ENCODE measurements at places on chromosomes 3 and 15. TPM values are rescaled to one million over a fixed set of nuclear protein-coding genes. Genes with fewer than 3 reads are reported as not detected.
A peak's percentile ranks its signal among the peaks of the same experiment; 100 is the strongest.

DNA sequence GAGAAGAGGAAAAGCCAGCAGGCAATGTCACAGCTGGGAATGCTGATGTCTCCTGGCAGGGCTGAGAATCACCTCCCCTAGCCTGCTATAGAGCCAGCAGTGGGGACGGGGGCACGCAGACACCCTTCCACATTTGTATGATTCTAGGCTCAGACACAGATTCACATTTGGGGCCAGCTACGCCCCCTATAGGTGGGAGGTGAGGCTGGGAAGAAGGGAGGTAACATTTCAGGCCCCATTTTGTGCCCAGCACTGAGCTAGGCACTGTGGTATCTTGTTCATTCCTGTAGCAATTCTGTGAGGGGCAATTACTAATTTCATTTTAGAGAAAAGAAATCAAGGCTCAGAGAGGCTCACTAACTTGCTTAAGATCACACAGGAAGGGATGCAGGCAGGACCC, 15.9 kb upstream of the ACAD9 start:
- DNase-seq, result no peak

AADAC gene
- polyA plus RNA-seq, result not detected

GRCh38 chr3:176954517-176954916, 242.8 kb downstream of the TBL1XR1 start:
- no peak for DNase-seq

DNA sequence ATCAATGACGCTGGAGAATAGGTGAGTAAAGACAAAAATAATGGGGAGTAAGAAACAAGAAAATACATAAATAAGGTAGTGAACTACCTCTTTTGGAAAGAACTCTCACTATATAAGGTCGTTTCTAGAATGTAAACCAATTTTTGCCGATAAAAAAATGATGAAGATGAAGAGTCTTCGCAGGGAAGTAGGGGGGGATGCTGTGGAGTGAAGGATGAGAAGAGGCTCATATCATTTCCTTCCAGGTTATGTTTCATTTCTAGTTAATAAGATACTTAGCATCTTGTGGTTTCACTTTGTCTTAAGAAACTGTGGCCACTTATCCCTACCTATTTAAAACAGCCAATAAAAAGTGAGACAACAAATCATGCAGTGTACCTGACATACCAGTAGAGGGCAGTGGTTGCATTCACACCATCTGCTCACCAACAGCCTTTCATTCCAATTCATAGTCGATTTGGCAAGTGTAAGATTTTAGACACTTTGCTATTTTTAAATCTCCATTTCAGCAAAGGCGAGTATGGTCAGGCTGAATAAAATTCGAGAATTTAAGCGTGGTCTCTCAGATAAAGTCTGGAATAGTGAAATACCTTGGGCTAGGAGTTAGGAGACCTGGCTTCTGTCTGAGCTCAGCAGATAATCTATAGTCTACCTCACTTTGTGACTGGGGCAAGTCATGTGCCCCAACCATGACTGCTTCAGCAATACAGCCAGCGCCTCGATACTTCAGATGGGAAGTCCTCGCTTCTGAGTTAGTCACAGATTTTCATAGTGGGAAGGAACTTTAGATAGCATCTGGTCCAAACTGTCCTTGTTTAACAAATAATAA, 28.9 kb upstream of the ICE2 start:
- DNase-seq, result peak; percentile 48

CLSTN2 gene
- polyA plus RNA-seq, result 24.6 TPM

FETUB gene
- not detected for polyA plus RNA-seq

GOLGA8S gene
- 1.6 TPM for polyA plus RNA-seq

MUC20 gene
- polyA plus RNA-seq, result 28.3 TPM

DNA sequence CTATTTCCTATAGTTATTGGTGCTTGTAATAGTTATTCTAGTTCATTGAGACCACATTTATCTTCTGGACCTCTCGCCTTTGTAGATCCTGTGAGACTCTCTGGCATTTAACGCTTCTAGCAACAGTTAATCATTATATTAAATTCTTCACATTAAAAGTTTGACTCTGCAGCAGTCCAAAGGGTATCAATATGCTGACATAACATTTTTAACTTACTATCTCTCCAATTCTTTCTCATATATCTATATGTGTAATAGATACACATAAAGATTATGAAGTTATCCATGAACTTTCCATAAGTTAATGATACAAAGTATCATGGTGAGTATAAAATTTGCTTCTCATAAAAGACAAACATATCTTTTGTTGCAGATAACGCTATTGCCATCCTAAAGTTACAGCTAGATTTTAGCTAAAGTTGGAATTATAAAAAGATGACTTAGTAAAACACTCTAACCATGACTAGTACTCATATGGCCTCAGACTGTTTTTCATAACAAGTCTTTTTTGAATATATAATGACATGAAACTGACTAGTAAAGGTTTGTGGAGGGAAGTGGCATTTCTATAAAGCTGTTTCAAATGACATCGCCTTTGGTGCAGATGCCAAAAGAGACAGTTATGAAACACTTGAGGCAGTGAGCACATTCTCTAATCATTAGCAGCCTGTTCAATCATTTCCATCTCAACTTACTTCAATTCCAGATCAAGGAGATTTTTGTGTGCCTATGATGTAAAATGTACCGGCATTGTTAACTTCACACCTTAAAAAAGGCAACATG, 379.3 kb upstream of the CBLB start:
- no peak for DNase-seq

GRCh38 chr3:141389703-141390102, 21.4 kb downstream of the ZBTB38 start:
- no peak for DNase-seq

- no peak for DNase-seq
Observed at GRCh38 chr15:38079236-38079635, 144.8 kb downstream of the TMCO5A start.

- no peak for DNase-seq
Observed at GRCh38 chr3:15726043-15726442, 71.7 kb downstream of the ANKRD28 start.

GRCh38 chr15:44328135-44328534, 39.6 kb downstream of the GOLM2 start:
- DNase-seq, result no peak

TEX55 gene
- not detected for polyA plus RNA-seq

GPR15 gene
- polyA plus RNA-seq, result not detected

DNA sequence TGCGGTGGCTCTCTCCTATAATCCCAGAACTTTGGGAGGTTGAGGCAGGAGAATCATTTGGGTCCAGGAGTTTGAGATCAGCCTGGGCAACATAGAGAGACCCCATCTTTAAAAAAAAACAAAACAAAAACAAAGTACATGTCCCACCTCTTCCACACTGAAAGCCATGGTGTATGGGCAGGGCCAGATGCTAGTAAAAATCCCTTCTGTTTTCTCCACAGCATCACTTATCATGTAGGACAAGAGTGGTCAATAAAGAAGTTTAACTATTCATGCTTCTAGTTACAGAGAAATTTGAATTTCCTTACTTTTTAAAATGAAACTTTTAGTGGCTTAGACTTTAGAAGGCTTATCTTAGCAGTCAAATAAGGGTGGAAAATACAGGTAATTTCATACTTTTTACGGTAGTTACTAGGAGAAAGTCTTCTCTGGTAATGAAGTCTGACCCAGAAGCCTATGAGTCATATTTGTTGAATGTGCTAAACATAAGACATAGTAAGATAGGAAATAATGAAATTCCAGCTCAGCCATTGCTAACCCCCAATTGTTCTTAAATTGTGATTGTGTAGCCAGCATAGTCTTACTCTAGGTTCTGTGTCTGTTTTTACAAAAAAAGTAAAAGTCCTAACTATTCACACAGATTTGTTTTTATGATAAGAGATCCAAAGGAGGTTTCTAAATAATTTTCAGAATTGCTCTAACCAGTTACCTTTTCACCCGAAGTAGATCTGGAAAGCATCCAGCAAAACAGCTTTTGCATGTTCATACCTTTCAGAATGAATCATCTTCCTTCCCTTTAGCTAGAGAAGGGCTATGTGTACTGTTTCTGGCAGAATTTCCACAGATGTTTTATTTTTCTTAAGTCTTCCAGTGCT, 16.4 kb upstream of the ZNF609 start:
- DNase-seq, result no peak

DNA sequence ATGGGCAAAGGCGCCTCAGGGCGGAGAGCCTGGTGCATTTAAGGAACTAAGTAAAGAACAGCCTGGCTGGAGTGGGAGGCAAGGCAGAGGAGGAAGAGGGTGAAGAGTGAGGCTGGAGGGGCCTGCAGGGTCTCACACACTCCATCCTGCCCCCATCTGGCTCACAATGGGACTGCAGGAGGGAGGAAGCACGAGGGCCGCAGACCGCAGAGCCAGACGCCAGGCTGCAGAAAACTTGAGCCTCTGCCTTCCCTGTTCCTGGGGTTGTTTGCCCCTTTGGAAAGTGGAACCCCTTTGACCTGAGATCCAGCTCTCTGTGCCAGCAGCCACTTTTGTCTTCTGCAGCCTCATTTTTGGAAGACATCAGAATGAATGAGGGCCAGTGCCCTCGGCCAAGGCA, 138.0 kb downstream of the SRGAP3 start:
- no peak for DNase-seq

GRCh38 chr15:51765751-51766150, 14.4 kb downstream of the TMOD2 start:
- DNase-seq, result no peak

DNA sequence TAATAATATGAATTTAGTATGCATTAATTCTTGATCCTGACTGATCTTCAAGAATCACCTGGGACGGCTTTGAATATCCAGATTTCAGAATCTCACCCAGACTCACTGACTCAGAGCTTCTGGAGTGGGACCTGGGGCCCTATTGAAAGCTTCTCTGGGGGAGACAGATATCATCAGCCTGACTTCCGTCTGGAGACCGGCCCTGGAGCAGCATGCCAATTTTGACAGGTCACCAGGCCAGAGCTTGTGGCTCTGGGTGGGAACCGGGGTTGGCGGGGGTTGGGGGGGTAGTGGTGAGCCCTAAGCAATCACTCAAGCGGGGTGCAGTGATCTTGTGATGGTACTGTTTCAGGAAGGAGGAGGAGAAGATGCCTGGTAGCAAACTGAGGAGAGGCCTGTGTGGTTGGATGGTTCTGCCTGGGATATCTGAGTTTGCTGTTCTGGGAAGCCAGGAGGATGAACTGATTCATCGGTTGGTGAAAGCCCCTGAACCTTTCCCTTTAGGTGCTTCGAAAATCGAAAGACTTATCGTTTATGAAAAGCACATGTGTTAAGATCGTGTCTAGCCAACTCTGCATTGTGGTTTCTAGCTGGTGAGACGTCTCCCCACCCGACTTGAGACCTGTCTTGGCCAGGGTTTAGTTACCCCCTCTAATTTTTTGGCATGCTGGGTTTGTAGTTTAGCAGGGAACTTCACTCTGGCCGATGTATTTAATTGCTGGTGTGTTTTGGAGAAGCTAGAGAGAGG, 263.9 kb upstream of the C2CD4B start:
- DNase-seq, result no peak

DNA sequence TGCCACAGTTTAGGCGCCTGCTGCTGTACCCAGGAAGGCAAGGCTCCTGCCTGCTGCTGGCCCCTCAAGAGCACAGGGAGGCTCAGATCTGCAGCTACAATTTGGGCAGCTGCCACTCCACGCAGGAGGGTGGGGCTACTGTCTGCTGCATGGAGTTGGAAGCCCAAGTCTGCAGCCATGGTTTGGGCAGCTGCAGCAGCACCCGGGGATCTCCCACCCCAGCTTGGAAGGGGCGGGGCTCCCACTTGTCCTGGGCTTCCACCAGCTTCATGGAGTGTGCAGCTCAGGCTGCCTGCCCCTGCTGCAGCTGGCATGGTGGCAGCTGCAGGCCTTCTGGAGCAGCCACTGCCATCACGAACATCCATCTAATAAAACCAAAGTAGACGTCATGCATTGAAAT, 512.9 kb downstream of the PYDC2 start:
- DNase-seq, result no peak

GRCh38 chr15:95287720-95288103, 1042.8 kb upstream of the NR2F2 start:
- DNase-seq, result no peak

DNA sequence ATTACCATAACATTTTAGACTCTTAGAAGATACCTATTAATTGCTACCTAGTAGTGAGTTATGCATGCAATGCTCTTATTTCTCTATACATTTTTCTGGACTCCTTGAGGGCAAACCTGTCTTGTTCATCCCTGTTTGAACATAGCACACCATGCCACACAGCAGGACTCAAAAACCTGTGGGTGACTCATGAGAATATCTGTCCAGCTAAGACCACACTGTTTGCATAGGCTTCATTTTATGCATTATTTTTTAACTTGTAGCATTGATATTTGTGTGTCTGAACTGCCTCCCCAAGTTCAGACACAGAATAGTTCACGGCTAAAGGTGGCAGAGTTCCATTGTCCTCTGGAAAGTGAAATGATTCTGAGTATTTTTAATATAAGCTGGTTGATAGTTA, 1.8 kb downstream of the LMCD1 start:
- DNase-seq, result no peak

- peak; percentile 46 for DNase-seq
Observed at GRCh38 chr15:41501191-41501917, 7.7 kb downstream of the ITPKA start.

- DNase-seq, result no peak
Observed at GRCh38 chr3:125386811-125387210, 11.7 kb upstream of the ZNF148 start.

DNA sequence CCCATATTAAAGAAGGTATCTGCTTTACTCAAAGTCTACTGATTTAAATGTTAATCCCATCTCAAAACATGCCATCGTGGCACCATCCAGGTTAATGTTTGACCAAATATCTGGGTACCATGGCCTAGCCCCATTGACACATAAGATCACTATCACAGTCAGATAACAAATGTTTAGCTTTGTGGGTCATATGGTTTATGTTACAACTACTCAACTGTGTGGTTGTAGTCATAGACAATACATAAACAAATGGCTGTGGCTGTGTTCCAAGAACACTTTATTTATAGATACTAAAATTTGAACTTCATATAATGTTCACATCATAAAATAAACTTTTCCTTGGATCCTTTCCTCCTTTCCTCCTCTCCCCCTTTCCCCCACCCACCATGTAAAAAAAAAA, 9.8 kb upstream of the SNRPN start:
- no peak for DNase-seq

ATP13A3 gene
- 55.1 TPM for polyA plus RNA-seq

NANOGP8 gene
- polyA plus RNA-seq, result 1.0 TPM

SLC22A13 gene
- 0.10 TPM for polyA plus RNA-seq

FAM227B gene
- 7.6 TPM for polyA plus RNA-seq

DNA sequence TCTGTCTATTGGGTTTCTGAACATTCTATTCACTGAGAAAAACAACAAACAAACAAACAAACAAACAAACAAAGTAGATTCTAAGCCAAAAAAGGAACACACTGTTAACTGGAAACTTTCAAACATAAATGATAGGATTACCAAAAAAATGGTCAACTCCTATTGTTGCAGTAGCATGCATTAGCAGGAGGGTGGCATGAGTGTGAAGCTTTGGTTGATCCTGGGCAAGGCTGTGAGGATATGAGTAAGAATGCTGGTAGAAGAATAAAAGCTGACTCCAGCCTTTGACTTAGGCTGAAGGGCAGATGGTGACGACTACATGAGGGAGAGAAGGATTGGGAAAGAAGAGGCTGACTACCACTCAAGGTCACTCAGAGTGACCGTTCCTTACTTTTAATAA, 810.3 kb downstream of the VGLL3 start:
- no peak for DNase-seq
